ENCODE measurements at places on chromosomes 11 and 22.

DNA sequence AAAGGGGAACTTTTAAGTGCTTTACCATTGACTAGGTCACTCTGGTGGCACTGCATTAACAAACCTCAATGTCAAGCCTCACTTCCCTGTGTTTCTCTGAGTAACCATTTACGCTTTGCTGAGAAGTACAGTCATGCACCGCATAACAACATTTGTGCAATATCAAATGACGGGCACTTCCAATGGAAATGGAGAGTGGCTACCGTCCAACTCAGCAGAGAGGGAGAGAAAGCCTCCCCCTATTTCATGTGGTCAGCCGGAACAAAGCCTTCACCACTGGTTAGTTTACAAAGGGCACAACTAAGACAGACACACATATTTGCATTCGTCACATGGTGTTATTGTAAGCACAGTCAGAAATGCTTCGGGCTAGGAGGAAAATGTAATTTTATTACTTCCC, 117.3 kb downstream of the RASSF10 start:
- DNase-seq, result no peak

- no peak for DNase-seq
These were observed 1.2 kb downstream of the PGAP2 start for GRCh38 chr11:3809624-3809928.

GRCh38 chr22:23401111-23401909, 178.8 kb downstream of the IGLL1 start:
- no peak for DNase-seq

DNA sequence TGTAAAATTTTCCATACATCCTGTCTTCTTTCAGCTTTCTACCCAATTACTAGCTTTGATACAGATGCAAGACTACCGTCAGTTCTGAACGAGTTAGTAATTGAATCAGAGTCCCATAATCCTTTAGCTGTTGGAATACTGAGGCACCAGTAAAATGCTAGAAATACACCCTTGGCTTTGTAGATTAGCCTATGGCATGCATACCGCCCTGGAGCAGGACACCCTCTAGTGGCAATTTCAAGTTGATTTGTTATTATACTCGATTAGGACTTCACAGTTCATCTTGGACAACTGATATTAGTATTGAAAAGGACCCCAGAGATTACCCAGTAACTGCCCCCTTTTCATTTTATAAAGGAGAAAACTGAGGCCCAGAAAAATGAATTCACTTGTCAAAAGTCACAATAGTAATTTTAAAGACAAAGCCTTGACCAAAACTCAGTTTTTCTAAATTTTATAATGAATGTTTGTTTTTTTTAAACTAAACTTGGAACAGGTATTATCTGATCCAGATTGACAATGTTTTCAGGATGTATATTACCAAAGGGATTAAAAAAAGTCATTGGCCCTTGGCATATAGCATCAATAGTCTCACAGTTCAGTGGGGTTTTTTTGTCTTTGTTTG, 72.6 kb downstream of the HIPK3 start:
- peak; percentile 43 for DNase-seq

GRCh38 chr22:31838917-31839316, 85.1 kb downstream of the DEPDC5 start:
- DNase-seq, result no peak

DNA sequence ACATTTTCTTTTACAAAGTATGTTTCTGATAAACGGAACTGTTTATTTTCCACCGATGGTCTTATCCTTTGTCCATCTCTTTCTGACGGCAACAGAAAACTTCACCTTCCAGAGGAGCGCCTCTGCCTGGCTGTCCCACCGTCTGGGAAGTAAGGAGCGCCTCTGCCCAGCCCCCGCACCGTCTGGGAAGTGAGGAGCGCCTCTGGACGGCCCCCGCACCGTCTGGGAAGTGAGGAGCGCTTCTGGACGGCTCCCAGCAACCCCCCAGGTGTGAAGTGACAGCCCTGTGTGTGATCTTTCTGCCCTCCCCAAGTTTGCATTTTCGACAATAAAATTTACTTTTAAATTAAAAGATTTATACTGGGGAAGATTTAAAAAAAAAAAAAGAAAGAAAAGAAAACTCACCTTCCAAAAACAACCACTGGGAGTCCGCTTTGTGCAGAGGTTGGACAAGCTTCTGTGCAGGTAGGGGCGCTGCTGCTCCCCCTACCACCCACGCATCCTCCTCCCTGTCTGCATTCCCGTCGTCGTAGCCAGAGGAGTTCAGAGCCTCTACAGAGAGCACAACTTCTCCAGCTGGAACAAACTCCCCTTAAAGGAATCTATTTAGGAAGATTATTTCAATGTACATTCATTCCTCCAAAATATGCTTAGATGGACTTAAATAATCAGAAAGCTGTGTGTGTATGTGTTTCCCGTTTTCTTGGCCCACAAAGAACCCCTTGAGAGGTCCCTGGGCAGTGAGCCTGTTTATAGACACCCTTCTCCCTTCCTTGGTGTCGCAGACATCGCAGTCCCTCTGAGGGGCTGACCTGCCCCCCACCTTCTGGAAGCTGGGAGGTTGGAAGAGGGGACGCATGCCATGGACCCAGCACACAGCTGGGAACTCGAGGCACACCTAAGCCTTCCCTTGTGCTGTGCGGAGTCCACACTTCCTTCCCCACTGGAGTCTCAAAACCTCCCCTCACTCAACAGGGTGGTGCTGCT, 849 bp upstream of the APOBEC3B start:
- DNase-seq, result no peak

- DNase-seq, result no peak
These were observed 1.2 kb downstream of the DPAGT1 start for GRCh38 chr11:119100246-119100970.

DNA sequence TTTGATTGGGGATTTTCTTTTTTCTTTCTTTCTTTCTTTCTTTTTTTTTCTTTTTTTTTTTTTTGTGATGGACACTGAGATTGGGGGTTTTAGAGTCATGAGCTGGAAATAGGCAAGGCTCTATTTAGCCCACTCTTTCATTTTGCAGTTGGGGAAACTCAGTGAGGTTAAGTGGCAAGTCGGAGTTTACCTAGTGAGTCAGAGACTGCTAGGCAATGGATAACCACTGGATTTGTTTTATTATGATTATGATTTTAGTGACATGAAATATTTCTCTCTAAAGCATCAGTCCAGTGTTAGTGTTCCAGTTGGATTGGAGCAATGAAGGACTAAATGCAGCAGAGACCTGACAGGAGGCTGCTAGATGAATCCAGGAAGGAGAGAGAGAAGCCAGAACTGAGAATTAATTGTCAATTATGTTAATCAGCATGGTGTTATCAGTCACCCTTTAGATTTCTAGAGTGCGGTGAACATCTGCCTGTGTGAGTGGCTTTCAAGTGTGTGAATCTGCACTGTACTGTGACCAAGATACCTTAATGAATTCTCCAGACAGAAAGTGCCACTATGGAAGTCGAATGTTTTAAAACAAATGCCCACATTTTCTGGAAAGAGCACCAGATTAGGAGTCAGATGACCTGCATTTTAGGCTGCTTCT, 10.9 kb downstream of the BMAL1 start:
- DNase-seq, result no peak

- DNase-seq, result no peak
These were observed 27.0 kb downstream of the ART5 start for GRCh38 chr11:3614742-3615171.

DNA sequence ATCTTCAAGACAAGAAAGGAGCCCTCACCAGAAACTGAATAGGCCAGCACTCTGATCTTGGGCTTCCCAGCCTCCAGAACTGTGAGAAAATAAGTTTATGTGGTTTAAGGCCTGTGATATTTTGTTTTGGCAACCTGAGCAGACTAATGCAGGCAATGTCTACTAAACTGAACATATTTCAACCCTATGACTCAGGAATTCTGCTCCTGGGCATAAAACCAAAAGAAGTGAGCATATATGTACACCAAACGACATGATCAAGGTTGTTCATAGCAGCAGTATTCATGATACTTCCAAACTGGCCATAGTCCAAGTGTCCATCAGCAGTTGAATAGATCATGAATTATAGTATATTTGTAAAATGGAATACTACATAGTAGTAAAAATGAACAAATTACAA, 29.0 kb downstream of the CSNK2A3 start:
- DNase-seq, result no peak

GRCh38 chr22:38018938-38019827, 34.8 kb upstream of the SOX10 start:
- DNase-seq, result no peak

- no peak for DNase-seq
These were observed 13.5 kb upstream of the POU2AF1 start for GRCh38 chr11:111392552-111392951.

DNA sequence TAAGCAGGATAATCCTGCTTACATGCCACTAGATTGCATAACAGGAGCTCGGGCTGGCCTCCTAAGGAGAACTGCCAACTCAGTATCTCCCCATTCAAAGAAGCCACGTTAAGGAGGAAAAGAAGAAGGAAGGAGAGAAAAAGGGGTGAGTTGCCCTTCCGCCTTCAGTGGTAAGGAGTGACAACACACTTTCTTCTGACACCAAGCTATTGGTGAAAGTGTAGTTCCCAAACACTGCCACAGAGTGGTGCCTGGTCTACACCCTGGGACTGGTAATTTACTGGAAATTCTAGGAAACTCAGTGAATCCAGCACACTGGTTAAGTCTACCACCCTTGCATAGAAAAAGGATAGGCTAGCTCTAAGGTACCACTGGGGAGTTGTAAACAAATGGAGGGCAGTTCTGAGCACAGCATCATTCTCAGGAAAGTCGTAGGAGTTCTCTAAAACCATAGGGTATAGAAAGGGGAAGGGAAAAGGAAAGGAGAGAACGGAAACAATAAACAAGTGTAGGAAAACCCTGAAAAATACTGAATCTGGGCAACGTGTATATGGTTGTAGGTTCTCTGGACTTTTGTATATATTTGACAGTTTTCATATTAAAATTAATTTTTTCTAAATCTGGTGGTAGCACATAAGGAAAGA, 58.2 kb downstream of the RRAS2 start:
- peak; percentile 60 for DNase-seq

Data from NCI-H1694 treated with DMSO at 0.1 percent for 48 hours (cell line).